Karpas-422 (cell line): ENCODE measurements at places on chromosomes 13 and 19. TPM values are rescaled to one million over a fixed set of nuclear protein-coding genes. Genes with fewer than 3 reads are reported as not detected.

DNA sequence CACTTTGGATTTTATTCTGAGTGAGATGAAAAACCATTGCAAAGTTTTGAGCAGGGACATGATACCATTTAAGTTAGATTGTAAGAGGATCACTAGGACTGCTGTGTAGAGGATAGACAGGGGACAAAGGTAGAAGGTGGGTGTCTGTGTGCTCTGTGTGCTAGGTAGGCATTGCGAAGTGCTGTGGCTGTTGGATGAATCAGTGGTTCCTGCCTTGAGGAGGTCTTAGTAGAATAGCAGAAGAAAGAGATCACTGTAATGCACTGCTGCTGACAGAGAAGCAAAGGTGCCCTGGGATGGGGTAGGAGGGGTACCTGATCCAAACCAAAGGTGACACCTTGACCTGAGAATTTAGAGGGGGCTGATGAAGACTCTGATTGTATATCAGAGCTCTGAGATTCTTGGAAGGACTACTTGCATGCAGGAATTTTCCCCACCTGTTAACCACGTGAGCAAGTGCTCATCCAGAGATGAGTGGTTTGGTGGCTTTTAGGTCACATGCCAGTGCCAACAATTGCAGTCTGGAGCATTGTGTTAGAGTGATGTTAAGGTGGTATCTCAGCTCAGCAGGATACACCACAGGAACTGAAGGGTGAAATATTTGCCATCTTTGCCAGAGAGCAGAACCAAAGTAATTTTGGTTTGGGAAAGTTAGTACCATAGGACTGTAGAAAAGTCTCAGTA lies 10.8 kb downstream of the WASF3 start:
- no peak for DNase-seq

GRCh38 chr19:18009412-18010066 lies 1.6 kb downstream of the ARRDC2 start:
- no peak for DNase-seq

DNA sequence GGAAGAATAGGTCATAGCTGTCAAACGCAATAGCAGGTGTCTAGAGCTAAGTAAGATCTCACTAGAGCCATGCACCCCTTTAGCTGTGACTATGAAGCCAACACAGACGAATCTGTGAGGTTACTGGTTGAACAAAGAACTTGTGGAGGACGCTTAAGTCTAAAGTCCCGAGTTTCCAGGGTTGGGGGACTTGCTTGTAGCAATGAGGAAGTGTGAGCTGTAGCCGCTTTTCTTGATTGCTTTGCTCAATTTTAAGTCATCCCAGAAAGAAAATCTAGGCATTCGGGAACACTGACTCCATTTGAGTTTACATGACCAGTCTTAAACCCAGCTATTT lies 1.6 kb downstream of the GPC5 start:
- no peak for DNase-seq

MBD3L1 gene
- total RNA-seq: not detected in 2 replicates

- no peak for DNase-seq
These were observed 1447.3 kb upstream of the MIR17HG start for GRCh38 chr13:89900104-89900765.

CEACAM20 gene
- not detected in 2 replicates for total RNA-seq

GRCh38 chr19:45141203-45141900 lies 19.4 kb downstream of the NKPD1 start:
- no peak for DNase-seq

DNA sequence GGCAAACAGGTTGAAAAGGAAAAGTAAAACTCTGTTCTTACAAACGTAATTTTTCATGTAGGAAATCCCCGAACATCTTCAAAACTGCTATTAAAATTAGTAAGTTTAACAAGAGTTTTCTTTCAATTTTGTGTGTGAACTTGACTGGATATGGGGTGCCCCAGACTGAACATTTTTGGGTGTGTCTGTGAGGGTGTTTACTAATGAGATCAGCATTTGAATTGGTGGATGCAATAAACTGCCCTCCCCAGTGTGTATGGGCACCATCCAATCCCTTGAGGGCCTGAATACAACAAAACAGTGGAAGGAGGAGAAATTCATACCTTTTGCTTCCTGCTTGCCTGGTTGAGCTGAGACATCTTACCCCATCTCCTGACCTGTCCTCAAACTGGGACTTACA lies 11.8 kb downstream of the HAUS8 start:
- DNase-seq: no peak

CYP4F11 gene
- total RNA-seq: not detected in 2 replicates

GRCh38 chr19:48451624-48452023 lies 3.8 kb upstream of the KCNJ14 start:
- no peak for DNase-seq

SCN1B gene
- 0.52 and 0.54 TPM in 2 replicates for total RNA-seq

NCR1 gene
- not detected in 2 replicates for total RNA-seq

SSC5D gene
- total RNA-seq: 1.0 TPM in 1 of 2 replicates, not detected in the other

NCAN gene
- not detected in 2 replicates for total RNA-seq

DNA sequence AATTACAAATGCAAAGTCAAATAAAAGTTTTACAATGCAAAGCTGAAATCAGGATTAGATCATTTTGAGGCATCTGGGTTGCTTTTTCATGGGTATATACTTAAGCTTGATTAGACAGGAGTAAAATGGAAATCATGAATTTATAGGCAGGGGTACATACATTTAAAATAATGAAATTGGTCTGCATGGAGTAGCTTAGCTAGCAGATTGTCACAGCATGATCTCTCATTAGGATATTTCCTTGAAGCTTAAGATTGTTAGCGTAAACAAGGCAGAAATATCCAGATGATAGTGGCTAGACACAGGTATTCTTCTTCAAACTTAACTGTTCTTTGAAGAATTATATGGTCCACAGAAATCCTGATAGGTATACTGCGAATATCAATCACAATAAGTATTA lies 1627.0 kb upstream of the PCDH20 start:
- no peak for DNase-seq

IGFL4 gene
- not detected in 2 replicates for total RNA-seq

CEACAM21 gene
- total RNA-seq: not detected in 2 replicates

DNA sequence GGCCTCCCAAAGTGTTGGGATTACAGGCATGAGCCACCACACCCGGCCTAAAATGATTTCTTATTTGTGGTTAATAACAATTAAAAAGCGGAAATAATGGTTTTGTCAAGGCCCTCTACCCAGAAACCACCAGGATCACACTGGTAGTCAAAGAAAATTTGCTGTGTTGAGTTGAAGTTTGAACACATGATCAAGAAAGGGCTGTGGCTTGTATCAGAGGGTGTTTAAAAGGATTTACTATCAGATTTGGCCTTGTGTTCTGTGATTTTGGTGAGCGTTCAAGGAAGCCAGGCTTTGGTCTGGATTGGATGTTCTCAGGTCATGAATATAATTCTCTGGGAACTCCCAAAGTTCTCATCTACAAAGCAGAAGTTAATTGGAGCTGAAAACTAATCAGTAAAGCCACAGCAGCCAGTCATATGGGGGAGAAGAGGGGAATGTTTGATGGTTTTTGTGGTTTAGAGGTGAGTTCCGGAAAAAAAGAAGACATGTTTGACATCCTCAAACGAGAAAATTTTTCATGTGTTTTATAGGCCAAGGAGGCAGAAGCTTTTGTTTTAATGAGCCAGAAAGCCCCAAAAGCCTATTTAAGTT lies 10.6 kb upstream of the ZNF556 start:
- DNase-seq: no peak

DNA sequence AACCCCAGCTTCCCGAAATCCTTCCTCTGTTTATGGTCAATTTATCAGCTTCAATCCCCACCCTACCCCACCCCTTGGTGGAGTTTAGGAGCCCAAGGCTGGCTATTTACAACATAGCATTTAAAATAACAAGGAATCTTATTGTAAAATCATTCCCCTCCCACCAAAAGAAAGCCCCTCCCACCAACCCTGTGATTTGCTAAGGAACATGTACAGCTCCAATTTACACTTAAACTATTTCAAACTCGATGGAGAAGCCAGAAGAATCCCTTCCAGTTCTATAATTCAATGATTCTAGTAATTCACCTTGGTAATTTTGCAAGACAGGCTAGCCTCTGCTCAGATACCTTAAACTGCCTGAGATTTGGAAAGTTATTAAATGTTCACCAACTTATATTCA lies 3.0 kb downstream of the LATS2 start:
- no peak for DNase-seq

GRCh38 chr13:44032802-44033201 lies 153.1 kb downstream of the LACC1 start:
- DNase-seq: no peak

CRLF1 gene
- total RNA-seq: 3.0 TPM in 1 of 2 replicates, not detected in the other

KCNC3 gene
- total RNA-seq: 10.8 and 18.1 TPM in 2 replicates

NPAS1 gene
- 4.8 and 5.7 TPM in 2 replicates for total RNA-seq

DNA sequence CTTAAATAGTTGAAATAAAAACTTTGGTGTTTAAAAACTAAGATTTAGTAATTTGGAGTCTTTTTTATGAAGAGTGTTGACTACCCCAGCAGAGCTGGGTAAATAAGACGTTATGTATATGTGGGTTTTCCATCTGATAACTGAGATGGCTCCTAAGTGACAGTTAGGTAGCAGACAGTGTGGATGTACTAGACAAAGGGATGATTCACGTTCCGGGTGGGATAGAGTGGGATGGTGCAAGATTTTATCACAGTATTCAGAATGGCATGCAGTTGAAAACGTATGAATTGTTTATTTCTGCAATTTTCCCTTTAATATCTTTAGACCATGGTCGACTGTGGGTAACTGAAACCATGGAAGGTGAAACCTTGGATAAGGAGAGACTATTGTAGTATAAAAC lies 50.4 kb downstream of the NAA16 start:
- no peak for DNase-seq

DNA sequence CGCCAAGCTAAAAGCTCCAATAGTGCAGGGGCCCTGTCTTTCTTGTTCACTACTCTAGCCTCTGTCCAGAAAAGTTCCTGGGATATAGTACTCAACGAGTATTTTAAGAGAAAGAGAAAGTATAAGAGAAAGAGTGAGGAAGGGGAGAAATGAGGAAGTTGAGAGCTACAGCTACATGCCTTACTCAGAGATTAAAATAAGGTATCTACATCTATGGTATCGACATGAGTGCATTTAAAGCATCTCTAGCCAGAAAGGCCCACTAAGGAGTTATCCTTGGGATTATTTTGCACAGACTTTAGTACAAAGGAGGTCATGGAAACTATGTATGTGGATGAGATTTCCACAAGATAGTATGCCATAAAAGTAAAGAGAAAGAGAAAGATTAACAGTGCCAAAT lies 28.5 kb downstream of the MYCBP2 start:
- DNase-seq: peak; percentile 69

DNA sequence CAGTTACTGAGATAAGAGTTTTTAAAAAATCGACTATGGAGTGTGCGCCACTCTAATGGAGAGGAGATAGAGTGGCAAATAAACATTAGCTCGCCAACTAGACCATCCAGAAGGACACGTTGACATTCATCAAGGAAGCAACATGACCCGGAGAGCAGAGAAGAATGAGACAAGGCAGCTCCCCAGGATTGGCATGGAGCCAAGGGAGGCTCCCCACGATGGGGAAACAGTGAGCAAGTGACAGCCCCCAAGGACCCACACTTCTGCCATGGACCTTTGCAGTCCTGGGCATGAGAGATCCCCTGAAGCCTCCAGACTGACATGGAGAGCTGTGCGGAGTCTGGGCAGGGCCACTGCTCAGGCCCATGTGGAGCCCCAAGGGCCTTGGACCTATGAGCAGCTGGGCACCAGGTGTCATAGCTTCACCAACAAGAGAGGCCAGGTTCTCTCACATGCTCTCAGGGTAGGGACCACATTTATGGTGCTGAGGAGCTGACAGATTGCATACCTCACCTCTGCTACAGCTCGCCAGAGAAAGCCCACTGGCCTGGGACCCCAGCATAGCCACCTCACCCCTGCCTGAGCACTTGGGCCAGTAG lies 6.7 kb downstream of the SIGLEC6 start:
- no peak for DNase-seq

DNA sequence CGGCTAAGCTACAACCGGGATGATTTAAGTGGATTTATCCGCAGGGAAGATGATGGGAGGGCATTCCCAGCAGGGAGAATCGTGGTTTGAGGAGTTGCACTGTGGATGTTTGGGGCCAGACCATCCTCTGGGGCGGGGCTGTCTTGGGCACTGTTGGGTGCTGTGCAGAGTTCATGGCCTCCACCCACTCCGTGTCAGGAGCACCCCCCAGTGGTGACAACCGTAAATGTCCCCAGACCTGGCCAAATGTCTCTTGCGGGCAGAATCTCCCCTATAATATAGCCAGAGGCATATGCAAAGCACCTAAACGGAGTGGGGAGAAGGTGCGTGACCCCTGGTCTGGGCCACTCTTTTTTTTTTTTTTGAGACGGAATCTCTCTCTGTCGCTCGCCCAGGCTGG lies 40.2 kb downstream of the SMIM24 start:
- DNase-seq: peak; percentile 89

- DNase-seq: no peak
These were observed 236.6 kb downstream of the NHLRC3 start for GRCh38 chr13:39274739-39275325.

SIGLEC8 gene
- not detected in 2 replicates for total RNA-seq

GRCh38 chr13:71137101-71137500 lies 729.9 kb downstream of the DACH1 start:
- DNase-seq: no peak

IQCN gene
- total RNA-seq: 0.37 and 0.87 TPM in 2 replicates

GRCh38 chr13:66977161-66977560 lies 253.0 kb downstream of the PCDH9 start:
- DNase-seq: no peak

- no peak for DNase-seq
These were observed at the start of gene PEAK3 for GRCh38 chr19:2282062-2282861. PEAK3 (minus strand) TSS chr19:2282175; CDS start chr19:2280931, 1,244 bp downstream.

PTGER1 gene
- total RNA-seq: not detected in 2 replicates

PTH2 gene
- total RNA-seq: not detected in 2 replicates

DNA sequence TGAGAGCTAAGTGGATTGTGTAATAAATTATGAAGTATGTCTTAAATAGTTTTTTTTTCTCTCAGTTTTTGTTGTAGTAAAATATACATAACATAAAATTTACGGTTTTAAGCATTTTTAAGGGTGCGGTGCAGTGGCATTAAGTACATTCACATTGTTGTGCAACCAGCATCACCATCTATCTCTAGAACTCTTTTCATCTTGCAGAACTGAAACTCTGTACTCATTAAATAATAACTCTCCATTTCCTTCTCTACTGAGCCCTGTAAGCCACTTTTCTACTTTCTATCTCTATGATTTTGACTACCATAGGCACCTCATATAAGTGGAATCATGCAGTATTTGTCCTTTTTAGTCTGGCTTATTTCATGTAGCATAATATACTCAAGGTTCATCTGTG lies 87.1 kb downstream of the GJA3 start:
- no peak for DNase-seq

ZIC2 gene
- not detected in 2 replicates for total RNA-seq

- no peak for DNase-seq
These were observed 3.7 kb downstream of the ZNF85 start for GRCh38 chr19:20926796-20927195.

GRCh38 chr19:19269952-19270694 lies 3.0 kb downstream of the TM6SF2 start:
- no peak for DNase-seq

GRCh38 chr13:46778890-46779289 lies 18.1 kb downstream of the ESD start:
- no peak for DNase-seq

GRCh38 chr19:55391702-55392615 lies 6.2 kb downstream of the RPL28 start:
- no peak for DNase-seq
